NCI-H1105 (cell line): ENCODE measurements at places on chromosomes 1 and 21.

- DNase-seq = no peak
Observed at GRCh38 chr21:45172420-45172819, 98.0 kb downstream of the ADARB1 start.

- DNase-seq = no peak
Observed at GRCh38 chr1:13757693-13758092, 57.7 kb downstream of the PRDM2 start.

- DNase-seq = no peak
Observed at GRCh38 chr1:78511334-78511733, 20.6 kb downstream of the PTGFR start.

DNA sequence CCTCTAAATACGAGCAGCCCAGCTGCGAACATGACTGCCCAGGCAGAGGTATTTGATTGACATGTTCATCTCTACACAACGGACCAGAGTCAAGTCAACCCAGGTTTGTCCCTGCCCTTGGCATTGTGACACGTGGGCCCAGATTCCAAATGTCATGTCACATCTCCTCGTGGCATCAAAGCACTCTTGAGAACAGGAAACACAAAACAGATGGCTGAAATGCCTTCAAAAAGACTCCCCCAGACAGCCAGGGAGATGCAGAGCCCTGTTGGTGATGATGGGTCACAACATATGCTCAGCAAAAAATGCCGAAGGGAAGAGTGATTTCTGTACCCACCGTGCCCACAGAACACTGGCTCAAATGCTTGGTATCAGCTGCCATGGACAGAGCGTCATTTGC, 337.8 kb upstream of the DAB1 start:
- DNase-seq = no peak

- no peak for DNase-seq
Observed at GRCh38 chr1:62389531-62389930, 47.3 kb upstream of the USP1 start.

- no peak for DNase-seq
Observed at GRCh38 chr1:190453550-190453949, 24.1 kb downstream of the BRINP3 start.

DNA sequence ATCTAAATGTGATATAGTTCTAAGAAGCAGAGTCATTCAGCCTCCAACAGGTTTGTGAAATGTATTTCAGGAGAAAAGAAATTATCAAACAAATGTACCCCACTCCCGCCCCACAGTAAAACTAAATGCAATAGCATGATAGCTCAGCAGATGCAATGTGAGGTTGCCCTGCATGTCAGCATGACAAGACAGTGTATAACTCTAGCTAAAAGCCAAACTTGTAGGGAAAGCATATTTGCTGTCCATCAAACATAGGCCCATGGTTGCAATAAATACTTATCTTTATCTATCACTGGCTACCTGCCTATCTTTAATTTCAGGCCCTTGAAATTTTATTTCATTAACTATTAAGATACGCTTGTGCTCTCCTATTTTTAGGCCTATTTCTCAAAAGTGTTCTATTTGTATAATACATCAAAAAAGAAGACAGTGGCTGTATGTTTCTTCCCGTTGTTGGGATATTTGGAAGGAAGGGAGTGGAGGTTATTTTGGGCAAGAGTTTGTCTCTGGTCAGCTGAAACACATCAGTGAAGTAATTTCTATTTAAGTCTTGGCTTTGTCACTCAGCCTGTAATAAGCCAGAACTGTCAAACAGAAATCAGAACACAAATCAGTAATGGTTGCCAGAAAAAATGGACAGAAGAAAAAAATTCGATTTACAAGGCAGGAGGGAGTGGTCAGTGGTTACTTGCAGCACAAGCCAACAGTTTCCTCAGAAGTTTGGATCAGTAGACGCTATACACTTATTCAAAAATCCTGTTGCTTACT, 307.4 kb upstream of the ADGRL2 start:
- DNase-seq = no peak

GRCh38 chr21:15557925-15558324, 171.9 kb upstream of the USP25 start:
- no peak for DNase-seq

- DNase-seq = no peak
Observed at GRCh38 chr1:159229896-159230295, 25.2 kb downstream of the ACKR1 start.

DNA sequence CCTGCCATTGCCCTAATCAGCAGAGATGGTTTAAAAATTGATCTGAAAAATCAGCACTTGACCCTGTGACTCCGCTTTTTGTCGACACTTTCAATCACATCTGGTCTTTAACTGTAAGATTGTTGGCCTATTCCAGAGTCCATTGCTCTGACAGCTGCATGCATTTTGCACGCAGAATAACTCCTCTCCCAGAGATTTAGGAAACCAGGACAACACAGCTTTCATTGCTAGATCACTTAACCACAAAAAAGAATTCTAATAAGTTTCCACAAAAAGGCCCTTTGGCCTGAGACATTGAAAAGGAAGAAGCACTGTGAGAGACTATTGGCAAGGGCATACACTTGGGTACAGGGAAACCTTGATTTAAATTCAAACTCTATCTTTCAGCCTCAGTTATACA, 373.1 kb downstream of the TGFB2 start:
- no peak for DNase-seq

GRCh38 chr1:110508028-110508940, 10.7 kb downstream of the KCNA10 start:
- DNase-seq = no peak

GRCh38 chr1:158153179-158153578, 27.5 kb upstream of the CD1D start:
- DNase-seq = no peak

- no peak for DNase-seq
Observed at GRCh38 chr1:226149806-226150205, 36.7 kb downstream of the ACBD3 start.

- DNase-seq = no peak
Observed at GRCh38 chr1:198283222-198283621, 126.4 kb downstream of the NEK7 start.

DNA sequence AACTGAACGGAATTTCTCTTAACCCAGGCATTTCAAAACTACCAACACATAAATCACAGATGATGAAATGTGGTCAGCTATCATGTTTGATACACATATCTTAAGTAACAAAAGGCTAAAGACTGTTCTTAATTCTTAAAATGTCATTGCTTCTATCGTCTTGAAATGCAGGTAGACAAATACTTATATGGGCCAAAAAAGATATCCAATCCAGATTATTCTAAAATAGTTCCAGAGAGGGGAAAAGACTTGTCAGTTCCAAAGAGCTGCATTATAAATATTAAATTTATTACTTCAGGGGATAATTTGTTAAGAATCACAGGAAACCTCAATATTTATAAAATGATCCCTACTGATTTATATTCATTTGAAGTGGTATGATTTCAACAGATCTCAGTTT, 259.4 kb downstream of the FAF1 start:
- no peak for DNase-seq

DNA sequence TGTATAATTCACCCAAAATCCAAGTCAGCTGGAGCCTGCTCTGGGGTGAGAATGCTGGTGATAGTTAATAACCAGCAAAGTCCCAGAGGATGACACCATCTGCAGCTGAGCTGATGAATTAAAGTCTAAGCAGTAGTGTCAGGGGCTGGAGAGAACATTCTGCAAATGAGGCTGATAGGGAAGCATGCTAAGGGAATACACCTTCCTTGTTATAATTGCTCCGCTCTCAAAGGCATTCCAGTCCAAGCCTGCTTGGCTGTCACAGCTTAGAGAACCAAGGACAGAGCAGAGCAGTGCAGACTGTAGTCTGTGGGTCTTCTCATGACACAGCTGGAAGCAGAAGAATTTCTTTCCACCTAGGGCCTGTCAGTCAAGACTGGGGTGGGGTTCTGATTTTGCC, 283.1 kb downstream of the SIPA1L2 start:
- no peak for DNase-seq

- no peak for DNase-seq
Observed at GRCh38 chr1:22096036-22096435, 43.5 kb downstream of the CDC42 start.

DNA sequence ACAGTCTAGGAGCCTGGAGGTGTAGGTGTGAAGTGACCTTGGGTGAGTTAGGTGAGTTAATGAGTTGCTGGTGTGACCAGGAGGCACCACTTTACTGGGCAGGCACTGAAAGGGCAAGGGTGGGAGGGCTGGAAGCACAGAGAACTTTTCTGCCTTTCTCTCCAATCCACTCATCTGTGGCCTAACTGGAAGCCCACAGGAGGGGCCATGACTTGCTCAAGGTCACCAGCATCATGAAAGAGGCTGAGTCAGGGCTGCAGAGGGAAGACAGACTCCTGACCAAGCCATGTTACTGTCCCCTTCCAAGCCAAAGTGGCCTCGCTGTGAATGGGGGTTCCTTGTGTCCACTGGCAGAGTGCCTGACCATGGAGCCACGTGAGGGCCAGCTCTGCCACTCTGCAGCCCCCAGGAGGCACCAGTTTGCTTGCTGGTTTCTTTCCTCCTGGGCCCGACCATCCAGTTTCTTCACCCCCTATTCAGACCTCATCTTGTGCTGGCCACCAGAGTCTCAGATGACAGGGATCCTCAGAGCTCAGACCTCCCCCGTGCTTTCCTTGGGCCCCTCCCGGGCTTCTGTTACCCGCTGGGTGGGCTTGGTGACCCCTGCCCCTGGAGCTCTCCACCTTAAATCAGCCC, 4.3 kb upstream of the BSND start:
- no peak for DNase-seq

GRCh38 chr1:95004013-95004412, 68.7 kb downstream of the ALG14 start:
- DNase-seq = no peak

DNA sequence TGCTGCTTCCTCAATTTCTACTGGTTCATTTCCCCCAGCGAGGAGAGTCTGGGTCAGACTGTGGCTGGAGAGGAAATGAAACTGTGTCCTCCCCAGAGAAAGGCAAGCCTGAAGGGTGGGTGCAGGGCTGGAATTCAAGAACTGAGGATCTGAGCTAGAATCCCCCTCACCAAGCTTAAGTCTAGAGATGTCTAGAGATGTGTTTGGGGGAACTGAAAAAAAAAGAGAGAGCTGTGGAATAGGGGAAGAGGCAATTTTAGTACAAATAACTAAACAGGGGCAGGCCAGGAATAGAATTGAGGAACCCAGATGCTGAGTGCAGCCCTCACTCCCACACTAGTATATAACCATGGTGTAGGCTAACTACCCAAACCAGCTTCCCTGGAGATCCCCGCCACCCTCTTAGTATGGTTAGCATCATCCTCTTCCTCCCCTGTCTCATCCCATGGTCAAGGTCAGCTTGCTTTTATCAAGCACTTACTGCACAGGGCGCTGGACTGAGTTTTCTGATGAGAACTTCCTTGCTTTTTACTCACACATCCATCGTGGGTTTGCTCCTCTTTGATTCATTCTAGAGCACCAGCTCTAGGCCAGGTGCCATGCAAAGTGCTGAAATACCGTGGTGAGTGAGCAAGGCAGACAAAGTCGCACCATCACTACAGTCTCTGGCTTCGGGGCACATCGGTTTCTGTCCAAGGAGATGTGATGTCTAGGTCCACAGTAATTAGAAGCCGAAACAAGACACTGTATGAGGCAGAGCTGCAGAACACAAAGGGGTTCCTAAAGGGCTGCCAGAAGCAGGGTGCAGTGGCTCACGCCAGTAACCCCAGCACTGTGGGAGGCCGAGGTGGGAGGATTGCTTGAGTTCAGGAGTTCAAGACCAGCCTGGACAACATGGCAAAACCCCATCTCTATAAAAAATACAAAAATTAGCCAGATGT, 112.9 kb upstream of the IPO9 start:
- no peak for DNase-seq

DNA sequence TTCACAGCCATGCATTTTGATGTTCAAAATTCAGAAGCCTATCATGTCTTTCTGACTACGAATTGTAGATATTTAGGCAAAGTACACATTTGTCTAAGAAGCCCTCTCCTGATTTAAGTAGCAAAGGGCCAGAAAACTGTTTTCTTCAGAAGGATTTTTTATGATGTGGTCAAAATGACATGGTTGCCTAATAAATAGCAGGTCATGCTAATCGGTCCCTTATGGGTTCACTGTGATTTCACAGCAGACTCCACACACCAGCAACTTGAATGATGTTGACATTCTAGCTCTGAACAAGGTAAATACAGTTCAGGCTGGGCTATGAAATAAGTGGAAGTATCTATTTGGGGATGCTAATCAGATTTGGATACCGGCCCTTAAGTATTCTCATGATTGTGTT, 178.7 kb upstream of the DPYD start:
- no peak for DNase-seq

- no peak for DNase-seq
Observed at GRCh38 chr1:108089477-108089876, 110.7 kb downstream of the SLC25A24 start.

GRCh38 chr1:156746406-156746727, 5.1 kb downstream of the HDGF start:
- DNase-seq = no peak

DNA sequence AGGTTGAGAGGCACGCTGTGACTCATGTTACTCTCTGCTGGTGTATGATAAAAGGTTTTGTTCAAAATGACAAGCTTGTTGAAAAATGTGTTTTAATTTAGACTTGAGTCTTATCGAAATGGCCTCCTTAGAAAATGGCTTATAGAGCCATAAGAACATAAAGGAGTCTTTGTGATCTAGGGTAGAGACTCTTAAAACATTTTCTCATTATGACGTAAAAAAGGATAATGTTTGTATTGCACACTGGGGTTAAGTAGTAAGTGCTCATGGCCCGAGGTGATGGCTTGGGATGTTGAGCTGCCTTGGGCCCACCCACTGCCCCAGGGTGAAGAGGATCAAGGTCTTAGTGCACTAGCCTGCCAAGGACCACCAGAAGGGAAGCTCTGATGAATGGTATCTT, 117.4 kb downstream of the DISC1 start:
- no peak for DNase-seq

GRCh38 chr1:206930210-206930798, 8.6 kb upstream of the FCMR start:
- no peak for DNase-seq

DNA sequence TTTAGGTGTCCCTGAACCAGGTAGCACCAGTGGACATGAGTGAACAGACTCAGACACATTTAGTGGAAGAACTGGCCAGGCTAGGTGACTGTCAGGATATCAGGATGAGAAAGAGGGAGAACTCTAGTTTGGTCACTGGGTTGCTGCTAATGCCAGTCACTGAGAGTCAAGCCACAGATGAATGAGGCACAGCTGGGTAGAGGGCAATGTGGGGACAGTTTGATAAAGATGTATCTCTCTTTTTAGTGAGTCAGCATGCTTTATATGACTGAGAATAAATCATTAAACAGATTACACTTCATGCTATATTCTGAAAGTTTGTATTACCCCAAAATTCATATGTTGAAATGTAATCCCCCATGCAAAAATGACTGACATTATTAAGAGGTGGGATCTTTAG, 87.1 kb downstream of the SELENOF start:
- no peak for DNase-seq

DNA sequence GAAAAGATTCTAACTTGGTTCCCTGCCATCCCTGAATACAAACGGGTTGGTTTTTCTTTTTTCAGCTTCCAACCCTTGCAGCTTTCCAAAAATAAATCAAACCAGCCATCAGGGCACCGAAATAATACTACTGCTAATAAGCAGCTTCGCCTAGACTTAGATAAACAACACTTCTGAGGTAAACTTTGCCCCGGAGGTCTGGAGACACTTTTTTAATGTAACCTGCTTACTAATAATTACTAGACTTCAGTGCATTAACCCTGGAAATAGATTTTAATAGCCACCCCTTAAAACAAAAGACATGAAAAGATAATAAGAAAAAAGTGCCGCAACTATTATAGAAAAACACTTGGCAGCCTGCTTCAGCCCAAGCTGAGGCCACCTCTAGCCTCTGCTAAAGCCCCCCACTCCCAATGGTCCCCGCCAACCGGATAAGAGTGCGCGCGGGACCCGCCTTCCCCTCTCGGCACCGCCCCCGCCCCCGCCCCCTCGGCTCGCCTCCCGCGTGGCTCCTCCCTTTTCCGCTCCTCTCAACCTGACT, 405 bp upstream of the GADD45A start:
- DNase-seq = no peak
